ENCODE measurements at places on chromosomes 2 and 18. TPM values are rescaled to one million over a fixed set of nuclear protein-coding genes. Genes with fewer than 3 reads are reported as not detected.

MATN3 gene
- 0.31 TPM for total RNA-seq

CLEC4F gene
- total RNA-seq = 0.09 TPM

TBC1D8 gene
- total RNA-seq = 21.5 TPM

PLCL1 gene
- total RNA-seq = 13.4 TPM

SP9 gene
- 0.13 TPM for total RNA-seq

SNORC gene
- 0.80 TPM for total RNA-seq

IL1A gene
- not detected for total RNA-seq

SDC1 gene
- total RNA-seq = 8.4 TPM

VWA3B gene
- 0.13 TPM for total RNA-seq

FAM124B gene
- 8.8 TPM for total RNA-seq

DSC1 gene
- under 0.01 TPM for total RNA-seq

TMEM247 gene
- total RNA-seq = not detected

AQP4 gene
- total RNA-seq = 0.58 TPM

ASTL gene
- total RNA-seq = 0.09 TPM

GALNT5 gene
- 9.6 TPM for total RNA-seq

TMEM17 gene
- total RNA-seq = 1.3 TPM

DIPK1C gene
- total RNA-seq = 6.1 TPM
